ENCODE measurements at places on chromosomes 3 and 15.

DNA sequence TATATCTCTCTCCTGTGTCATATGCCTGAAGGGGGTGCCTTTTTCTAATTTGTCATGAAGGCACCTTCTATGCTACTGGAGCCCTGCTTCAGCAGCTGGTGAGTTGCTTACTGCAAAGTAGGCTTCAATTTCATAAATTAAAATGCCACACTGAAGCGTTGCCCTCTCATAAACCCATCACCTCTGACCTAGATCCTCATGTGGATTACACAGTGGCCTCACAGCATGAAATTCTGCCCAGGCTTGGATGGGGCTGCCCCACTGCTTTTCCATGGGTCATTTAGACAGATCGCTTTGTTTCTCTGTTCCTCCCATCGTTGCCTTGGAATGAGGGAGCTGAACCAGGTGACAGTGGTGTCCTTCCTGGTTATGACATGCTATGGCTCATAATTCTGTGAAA is 131.2 kb downstream of the RPL22L1 start:
- DNase-seq: no peak

DNA sequence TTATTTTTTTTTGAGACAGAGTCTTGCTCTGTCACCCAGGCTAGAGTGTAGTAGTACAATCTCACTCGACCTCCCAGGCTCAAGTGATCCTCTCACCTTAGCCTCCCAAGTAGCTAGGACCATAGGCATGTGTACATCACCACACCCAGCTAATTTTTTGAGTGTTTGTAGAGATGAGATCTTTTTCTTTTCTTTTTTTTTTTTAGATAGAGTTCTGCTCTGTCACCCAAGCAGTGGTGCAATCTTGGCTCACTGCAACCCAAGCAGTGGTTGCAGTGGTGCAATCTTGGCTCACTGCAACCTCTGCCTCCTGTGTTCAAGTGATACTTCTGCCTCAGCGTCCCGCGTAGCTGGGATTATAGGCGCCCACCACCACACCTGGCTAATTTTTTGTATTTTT is 5.2 kb downstream of the CEP97 start:
- no peak for DNase-seq

GRCh38 chr15:80367661-80368060 is 36.5 kb upstream of the ARNT2 start:
- no peak for DNase-seq

DNA sequence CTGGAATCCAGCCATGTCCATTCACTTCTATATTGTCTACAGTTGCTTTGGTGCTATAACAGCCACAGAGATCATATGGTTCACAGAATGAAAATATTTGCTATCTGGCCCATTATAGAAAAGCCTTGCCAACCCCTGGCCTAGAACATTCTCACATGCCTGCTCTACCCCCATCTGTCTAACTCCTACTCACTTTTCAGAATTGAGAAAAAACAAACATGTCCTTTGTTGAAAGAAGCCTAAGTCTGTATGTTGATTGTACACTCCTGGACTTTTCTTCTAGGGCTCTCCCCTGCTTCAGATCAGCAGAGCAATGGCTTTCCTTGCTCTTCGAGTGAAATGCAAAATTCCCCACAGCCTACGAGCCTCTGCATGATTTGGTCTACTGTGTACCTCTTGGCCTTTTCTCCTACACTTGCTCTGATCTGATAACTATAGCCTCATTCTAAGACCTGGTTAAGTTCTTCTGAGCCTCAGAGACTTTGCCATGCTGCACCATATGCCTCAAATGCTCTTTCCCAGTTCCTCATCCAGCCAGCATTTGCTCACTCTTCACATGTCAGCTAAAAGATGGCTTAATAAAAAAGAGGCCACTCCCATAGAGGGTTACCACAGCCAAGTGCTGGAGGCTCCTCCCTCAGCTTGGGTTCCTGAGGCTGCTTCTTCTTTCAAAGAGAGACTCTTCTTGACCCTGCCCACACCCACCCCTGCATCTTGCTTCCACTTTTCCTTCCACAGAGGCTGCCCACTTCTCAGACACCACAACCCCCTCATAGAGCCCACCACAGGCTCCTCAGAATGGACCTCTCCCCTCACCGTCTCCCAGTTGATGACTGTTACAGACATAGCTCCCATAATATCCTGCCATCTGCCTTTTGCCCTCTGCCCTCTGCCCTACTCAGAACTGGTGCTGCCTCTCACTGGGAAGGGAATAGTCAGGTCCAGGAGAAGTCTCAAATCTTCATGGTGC is 22.9 kb upstream of the DCLK3 start:
- no peak for DNase-seq

GRCh38 chr3:50474717-50475116 is 28.7 kb downstream of the CACNA2D2 start:
- DNase-seq: peak; percentile 23

DNA sequence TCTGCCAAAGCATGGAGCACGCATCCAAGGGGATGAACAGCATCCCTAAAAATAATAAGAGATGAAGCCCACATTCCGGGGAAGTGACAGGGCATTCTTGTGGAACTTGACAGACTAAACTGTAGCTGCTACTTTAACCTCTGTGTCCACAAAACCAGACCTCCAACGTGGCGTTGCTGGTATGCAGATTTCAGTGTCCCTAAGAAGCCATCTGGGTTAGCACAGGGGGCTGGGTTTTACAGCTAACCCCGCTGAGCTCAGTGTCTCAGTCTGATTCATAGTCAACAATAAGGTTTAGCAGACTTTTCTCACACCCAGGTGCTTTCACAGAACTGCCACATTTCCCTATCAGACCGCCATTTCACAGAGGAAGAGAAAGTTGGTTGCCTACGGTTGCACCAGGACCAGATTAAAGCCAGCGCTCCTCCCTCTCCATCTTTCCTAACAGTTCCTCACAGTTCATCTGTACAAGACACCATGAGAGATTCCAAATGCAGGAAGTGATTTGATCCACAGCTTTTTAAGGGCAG is 61.6 kb upstream of the CTDSPL start:
- peak; percentile 47 for DNase-seq

- peak; percentile 79 for DNase-seq
These were observed 2.9 kb downstream of the STOML1 start for GRCh38 chr15:73989001-73989798.

GRCh38 chr15:63408524-63408923 is 26.9 kb upstream of the CA12 start:
- no peak for DNase-seq

GRCh38 chr3:49133226-49133951 is 539 bp upstream of the LAMB2 start:
- peak; percentile 93 for DNase-seq

DNA sequence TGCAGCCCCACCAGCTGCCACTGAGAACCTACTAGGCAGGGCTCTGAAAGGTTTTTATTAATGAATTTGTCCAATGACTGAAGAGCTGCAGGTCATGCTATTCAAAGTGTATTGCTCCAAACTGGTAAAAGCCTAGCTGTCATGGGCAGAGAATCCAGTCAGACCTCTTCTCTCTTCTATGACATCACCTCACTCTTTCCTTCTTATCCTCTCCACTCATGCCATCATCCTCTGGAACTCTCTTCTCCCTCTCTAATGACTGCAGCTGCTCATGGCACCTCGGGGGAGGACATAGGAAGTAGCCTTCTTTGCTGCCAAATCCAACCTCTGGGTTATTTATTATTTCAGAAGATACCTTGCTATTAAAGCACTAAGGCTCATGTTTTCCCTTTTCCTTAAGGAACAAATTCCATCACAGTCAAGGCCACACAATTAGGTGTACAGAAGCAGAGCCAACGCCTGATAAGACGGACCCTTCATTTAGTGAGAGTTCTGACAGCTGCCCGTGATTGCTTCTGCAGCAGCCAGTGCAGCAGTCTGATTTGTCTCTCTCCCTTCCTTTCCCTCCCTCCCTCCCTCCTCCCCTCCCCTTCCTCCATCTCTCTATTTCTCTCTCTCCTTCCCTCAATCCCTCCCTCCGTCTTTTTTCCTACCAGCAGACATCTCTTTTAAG is 87.0 kb upstream of the ONECUT1 start:
- DNase-seq: no peak
